AG09309 (cell line): ENCODE measurements at places on chromosomes 5 and 9.

DNA sequence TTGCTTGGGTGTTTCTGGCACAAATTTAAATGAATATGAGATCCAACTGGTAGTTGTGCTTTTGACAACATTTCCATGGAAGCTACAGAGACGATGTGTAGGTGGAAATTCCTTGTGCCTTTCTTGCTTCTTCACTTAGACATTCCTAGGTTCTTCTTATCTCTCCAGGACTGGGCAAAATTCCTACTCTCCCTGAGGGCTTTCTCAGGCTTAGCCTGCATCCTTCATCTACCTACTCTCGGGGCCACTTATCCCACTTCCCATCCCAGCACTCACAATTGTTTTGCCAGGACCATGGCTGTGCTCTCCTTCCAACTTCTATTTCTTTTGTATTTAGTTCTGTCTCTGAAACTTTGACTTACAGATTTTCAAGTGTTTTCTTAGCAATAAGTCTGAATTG lies 17.8 kb upstream of the SPINK1 start:
- no peak for DNase-seq

DNA sequence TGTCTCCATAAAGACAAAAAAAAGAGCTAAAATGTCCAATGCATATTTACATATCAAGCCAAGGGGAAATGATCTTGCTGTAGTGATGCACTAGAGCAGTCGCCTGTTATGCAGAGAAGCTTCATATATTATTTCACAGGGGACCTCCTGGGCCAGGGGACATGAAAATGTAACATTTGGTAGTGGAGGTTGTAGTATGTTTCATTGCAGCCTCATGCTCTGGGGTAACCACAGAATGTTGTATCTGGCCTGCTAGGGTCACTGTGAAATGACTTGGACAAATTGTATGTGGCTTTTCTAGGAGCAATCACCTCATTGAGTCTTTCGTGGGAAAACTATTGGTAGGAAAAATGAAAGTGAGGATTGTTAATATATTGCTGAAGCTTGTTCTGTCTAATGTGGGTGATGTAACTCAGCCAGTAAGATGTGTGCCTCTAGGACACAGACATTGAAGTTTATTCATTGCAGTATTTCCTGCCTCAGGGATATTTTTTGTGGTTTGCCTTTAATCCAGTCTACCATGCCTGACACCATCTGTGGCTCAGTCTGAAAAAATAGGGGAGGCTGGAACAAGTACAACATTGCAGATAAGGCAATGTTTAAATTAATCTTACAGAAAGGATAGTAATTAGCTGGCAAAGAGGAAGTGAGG lies 430.8 kb upstream of the TNC start:
- DNase-seq: peak; percentile 35

DNA sequence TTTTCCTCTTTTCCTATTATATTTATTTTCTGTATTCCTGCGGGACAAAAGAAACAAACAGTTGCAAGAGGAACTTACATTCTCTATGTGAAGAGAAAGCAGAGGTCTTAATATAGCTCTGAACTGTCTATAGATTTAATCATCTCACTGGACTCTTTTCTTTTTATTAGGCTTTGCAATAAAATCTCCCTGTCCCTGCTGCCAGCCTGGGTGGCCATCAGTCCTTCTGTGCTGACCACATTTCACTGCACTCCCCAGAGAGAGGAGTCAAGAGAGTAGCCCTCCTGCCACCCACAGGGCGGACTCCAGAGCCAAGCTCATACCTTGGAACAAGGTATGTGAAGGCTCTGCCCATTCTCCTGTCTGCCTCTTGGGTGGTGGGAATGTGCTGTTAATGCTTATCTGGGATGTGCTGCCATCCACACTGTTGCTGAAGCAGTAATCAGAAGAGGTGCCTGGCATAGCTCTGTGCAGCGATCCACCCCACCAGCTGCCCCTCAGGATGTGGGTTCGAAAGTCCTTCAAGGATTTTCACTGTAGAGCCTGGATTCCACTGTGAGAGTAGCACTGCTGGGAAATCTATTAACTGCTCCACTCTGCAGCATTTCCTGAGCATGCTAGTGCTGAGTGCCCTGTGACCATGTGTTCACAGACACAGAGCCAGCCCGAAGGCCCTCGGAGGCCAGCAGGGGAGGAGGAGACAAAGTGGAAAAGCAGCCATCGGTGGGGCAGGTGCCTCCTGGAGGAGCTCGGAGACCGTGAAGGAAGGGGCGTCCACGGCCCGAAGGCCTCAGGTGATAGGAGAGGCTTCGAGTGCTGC lies 334.6 kb downstream of the MED10 start:
- DNase-seq: no peak

DNA sequence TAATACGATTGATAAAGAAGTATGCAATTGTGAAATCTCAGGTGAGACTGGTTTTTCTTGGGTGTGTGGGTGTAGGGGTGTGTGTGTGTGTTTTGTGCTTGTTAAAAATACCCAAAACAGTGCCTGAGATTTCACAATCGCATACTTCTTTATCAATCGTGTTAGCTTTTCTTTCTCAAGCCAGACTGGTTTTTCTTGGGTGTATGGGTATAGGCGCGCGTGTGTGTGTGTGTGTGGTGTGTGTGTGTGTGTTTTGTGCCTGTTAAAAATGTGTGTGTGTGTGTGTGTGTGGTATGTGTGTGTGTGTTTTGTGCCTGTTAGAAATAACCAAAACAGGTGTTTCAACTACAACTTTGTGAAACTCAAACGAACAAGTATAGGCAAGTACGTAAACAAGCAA lies 53.7 kb downstream of the CERT1 start:
- no peak for DNase-seq
